GM23248 (cell line): ENCODE measurements at places on chromosomes 7 and 10. TPM values are rescaled to one million over a fixed set of nuclear protein-coding genes. Genes with fewer than 3 reads are reported as not detected.

DNA sequence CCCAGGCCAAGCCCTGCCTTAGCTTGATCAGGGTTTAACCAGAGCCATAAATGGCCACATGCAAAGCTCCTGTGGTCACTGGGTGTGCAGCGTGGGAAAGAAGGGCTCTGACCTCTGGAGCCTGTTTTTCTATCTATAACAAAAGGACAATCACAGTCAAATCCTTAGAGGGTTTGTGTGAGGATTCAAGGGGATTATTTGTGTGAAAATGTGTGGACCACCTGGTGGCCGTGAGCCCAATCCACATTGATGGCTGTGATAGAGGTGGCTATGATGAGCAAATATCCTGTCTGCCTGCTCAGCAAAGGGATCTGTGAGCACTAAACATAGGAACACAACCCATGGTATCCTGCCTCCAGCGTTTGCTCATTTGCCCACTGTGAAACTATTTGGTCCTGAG, 107.1 kb downstream of the C10orf90 start:
- no peak for DNase-seq

- no peak for DNase-seq
Observed at GRCh38 chr10:3146289-3146688, 26.3 kb downstream of the PITRM1 start.

DNA sequence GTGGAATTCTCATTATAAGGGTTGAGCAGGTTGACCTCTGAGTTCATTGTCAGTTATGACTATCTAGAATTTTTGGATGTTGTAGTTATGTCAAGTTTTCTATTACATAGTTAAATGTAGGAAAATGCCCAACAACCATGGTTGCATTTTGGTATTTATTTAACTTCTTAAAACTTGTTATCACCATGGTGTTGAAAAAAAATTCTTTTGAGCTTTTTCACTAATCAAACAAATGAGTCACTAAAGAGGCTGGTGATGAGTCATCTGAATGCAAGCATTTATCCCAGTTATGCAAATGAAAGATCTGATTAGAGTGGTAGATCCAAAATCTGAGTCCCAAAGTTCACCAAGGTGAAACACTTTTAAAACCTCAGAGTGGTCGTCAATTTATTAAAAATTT, 624.7 kb upstream of the IGFBP3 start:
- DNase-seq, result peak; percentile 86

GRCh38 chr10:60382946-60383681, 6.6 kb downstream of the ANK3 start:
- peak; percentile 59 for DNase-seq

- no peak for DNase-seq
Observed at GRCh38 chr10:17435187-17435586, 19.2 kb downstream of the ST8SIA6 start.

DNA sequence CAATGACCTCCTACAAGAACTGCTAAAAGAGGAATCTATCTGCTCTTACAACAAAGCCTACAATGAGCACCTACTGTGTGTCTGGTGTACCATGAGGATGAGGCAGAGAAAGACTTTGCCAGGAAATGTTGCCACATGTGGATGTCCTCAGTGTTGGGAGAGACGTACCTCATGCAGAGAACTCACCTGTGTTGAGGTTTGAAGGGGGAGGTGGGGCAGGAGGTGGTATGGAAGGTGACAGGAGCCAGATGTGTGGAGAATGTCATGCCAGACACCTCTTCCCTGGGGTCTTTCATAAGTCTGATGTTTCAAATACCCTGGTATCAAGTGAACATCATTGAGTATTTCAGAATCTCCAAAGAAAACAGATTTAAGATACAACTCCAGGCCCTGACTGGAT, 220.1 kb upstream of the RNF32 start:
- no peak for DNase-seq

DNA sequence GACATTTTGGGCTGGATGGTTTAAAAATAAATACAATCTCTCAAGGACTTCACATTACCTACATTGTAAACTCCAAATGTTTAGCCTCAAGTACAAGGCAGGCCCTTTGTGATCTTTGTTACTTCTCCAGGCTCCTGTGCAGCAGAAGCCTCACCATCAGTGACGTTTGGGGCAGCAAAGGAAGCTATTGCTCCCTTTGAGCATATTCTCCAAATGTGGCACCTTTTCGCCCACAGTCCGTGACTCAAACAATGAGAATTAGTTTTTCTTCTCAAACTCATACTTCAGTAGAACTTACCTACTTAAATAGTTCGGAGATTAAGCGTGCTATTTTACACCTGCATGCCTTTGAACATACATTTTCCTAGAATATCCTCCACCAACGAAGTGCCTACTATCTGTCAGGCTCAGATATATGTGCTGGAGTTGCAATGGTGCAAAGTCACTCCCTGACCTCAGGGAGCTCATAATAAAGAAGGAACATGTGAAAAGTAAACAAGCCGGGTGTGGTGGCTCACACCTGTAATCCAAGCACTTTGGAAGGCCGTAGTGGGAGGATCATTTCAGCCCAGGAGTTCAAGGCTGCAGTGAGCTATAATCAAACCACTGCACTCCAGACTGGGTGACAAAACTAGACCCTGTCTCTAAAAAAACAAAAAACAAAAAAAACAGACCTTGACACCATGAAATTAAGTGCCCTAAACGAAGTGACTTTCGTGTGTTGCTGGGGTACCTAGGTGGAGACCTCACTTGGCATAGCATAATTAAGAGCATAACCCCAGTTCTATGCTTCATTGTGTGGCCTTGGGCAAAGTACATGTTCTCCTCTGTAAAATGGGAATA, 1.2 kb upstream of the ABCF2 start:
- DNase-seq, result no peak

DNA sequence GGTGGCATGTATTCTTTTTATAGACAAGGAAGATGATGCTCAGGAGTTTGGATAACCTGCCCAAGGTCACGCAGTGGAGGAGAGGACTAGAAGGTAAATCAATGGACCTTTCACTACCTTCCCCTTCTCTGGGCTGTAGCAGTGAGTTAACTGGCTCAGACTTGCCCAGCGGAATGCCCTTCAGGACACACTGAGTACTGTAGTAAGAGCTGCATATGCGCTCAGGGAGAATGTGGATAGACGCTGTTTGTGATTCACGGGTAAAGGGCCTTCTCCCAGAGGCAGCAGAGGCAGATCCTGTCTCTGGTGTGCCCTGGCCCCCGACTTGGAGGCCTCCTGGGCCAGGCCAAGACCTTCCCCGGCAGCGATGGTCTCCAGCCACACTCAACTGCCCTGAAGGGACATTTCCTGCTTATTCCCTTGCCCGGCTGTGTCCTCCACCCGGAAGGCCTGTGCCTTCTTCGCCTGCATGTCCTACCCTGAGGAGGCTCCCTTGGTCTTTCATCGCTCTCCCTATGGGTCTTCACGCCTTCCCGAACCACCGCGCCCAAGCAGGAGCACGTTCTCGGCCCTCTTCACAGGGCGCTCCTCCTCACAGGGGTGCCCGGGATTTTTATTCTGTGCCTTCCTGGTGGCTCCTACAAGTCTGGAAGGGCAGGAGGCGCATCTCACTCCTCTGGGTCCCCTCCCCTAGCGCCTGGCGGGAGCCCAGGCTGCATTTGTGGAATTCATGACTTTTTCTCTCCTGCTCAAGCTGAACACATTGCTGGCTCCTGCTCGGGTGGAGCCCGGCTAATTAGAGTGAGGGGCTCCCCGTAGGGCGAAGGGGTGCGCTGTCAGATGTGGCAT, 1.8 kb upstream of the IKZF1 start:
- no peak for DNase-seq

GRCh38 chr7:91915401-91916050, 25.1 kb upstream of the AKAP9 start:
- peak; percentile 46 for DNase-seq

DNA sequence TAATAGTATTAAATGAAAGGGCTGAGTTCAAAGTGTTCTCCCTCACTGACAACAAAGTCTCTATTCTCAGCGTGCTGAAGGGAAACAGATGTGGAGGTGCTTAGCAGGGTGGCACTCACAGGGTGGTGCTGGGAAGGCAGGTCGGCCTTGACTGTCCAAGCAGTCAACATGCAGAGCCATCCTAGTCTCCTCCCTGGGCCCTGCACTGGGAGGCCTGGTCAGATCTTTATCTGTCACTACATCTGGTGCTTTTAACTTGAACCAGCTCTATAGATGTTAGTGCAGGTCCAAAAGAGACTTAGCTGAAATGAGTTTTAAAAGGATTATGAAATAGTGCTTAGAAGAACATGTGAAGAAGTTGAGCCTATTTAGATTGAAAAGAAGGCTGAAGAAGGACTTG, 82.1 kb downstream of the AVL9 start:
- DNase-seq, result no peak

DNA sequence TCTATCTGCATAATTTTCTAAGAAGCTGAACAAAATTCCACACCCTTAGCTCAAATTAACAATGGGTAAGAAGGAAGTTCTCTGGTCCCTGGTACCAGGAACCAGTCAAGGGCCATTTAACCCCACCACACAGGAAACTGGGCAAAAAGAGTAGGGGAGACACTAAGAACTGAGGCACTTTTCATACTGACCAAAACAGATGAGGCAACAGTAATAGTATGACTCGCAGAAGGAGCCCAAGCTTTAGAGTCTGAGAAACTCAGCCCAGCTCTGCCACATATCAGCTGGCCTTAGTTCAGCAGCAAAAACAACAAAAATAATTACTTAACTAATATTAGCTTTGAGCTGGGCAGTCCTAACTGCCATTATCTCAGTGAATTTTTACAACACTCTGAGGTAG, 221.2 kb downstream of the FAM107B start:
- DNase-seq, result peak; percentile 88

DNA sequence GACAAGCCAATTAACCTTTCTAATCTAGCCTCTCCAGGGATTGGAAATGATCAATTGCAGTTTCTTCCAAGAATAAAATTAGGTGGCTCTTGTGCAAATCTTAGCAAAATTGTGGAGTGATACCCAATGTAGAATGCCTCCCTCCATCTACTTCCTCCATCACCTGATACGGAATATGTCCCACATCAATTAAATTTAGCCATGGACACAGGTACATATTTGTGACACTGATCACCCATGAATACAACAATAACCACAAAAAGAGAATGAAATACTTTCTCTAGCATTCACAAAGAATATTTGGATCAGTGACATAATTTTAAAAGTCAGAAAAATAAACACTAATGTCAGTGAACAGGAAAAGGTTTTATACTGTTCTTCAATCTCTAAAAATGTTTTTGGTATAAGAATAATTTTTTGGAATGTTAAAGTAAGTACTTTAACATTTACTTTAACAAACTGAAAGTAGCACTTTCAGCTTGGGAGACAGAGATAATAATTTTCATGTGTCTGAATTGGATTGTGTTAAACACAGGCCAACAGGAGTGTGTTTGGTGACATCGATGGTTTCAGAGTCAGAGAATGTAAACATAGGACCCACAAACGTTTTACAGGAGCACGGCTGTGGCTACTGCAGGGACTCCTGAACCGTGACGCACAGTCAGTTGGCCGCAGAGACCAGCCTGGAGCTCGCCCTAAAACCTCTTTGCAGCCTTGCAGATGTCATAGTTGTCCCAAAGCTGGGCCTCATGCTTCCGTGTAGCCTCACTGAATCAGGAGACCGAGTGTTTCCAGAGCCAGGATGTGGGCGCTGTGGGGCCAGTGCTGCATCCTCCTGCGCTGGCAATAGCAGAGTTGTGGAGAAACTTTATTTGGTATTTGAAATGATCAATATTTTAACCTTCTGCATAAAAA, 7.2 kb downstream of the RBM20 start:
- DNase-seq, result peak; percentile 84

DNA sequence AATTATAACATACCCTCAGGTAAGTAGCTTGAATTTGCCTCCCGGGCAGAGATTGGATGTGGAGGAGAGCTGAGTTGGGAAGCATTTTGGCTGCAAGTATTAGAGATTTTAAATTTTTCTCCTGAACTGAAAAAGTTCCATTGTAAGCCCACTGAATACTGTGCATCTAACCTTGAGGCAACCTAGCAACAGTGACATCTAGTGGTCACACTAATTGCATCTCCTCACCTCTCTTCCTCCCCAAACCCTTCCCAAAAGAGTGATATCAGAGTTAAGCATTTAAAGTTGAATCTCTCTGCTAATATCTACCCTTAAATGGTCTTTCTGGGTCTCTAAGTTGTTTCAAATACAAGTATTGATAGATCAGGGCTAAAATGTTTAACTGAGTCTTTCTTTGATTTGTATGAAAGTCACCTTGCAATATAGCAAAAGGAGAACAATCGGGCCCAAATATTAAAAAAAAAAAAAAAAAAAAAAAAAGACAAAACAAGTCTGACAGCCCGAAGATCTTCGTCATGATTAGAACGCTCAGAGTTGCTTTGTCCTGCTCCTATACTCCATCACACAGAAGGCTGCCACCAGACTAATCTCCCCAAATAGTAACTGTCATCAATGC, 40.4 kb upstream of the DLX5 start:
- peak; percentile 65 for DNase-seq

DNA sequence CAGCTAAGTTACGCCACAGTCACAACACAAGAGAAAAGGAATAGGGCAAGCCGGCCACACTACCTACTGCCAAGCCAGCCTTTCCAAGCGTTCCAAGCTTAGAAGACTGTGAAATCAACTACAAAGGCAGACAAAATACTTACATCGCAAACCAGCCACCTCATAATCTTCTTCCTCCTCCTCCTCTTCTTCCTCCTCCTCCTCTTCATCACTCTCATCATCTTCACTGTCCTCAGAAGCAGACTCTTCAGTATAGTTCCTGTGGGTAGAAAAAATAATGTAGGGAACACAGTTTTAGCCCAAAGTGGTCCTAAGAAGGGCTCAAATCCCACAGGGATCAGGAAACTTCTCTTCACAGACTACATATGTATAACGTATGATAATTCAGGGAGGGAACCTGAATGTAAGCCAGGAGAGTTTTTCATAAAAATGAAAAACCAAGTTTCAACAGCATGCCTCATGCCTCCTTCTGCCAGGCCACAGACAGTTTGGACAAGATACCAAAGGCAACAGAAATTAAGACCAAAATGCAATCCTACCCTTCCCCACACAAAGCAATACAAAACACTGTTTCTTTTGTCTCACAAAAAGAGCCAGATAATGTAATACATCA, 13.6 kb downstream of the FZD9 start:
- DNase-seq, result no peak

DNA sequence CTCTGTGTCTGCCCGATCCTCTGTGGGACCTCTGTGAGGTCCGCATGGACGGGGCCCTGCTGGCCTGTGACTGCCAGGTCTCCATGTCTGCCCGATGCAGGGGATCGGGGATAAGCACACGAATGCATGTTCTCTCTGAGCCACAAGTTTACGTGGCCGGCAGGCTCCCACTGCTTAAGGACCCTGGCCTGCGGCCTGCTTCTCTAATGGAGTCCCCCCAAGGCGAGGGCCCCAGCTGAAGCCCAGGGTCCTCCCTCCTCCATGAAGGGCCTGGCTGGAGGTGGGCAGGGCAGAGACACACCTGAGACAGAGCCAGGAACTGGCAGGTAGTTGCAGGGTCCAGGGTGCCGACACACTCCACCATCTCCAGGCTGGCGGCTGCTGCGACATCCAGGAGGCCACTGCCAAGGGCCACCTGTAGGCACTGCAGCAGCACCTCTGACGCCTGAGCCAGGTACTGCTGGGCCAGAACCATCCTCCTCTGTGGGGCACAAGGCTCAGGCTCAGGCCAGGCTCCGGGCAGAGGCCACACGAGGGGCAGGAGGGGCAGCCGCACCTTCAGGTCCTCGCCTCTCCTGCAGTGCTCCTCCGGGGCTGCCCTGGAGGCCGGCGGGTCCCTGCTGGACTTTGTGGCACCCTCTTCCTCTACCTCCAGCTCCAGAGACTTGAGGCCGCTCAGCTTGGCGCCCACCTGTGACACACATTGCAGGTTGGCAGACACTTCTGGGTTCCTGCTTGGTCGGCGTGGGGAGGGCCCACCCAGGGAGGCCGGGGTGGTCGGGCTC, 60.9 kb upstream of the NKX6-2 start:
- no peak for DNase-seq

Gene PTER
- total RNA-seq, result 13.3 and 14.2 TPM in 2 replicates

Gene TCF7L2
- 4.2 and 6.2 TPM in 2 replicates for total RNA-seq

Gene TMEM176A
- total RNA-seq, result not detected in 2 replicates

Gene GTPBP4
- total RNA-seq, result 32.1 and 34.3 TPM in 2 replicates

Gene TMEM139
- not detected in 2 replicates for total RNA-seq

Gene METTL27
- total RNA-seq, result 3.5 and 5.3 TPM in 2 replicates
